ENCODE measurements at places on chromosomes 16 and 17. TPM values are rescaled to one million over a fixed set of nuclear protein-coding genes. Genes with fewer than 3 reads are reported as not detected.

DNA sequence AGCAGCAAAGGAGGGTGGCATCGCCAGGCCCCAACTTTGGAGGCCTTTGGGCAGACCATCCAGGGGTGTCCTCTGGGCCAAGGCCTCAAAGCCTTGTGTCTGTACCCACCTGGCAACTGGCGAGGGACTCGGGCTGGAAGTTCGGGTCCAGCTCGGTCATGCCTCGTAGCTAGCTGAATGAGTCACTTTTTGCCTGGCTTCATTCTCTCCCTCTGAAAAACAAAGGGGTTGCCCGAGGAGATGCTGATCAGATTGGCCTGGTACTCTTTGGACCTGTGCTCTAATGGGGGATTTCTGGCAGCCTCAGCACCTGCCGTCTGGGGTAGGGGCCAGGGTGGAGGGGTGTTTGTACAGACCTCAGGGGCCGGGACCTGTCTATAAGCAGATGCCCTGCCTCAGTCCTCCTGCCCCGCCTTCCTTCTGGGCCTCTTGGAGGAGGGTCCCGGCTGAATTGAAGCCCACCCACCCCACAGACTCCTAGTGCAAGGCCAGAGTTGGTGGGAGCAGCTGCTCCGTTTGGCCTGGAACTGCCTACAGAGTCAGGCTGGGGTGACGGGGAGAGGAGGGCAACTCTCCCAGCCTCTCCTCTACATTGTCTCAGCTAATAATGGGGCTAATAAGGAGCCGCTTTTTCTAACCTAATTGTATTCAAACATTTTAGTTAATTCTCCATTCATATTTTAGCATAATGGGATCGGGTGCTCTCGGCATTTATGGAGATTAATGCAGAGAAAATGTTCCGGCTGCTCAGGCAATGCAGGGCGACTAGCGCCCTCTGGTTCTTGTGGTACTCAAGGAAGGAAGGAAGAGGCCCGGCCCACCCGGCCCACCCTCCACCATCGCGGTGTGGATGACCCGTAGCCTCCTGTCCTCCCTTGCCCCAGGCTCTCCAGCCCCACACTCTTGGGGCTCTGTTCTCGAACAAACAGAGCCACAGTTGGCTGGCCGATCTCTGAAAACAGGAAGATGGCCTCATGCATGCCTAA lies 21.4 kb upstream of the ABCC3 start:
- no peak for DNase-seq

- DNase-seq: no peak
These were observed 126.9 kb upstream of the TNRC6C start for GRCh38 chr17:77831474-77832179.

- DNase-seq: no peak
These were observed 21.4 kb downstream of the DEXI start for GRCh38 chr16:10920726-10921427.

DNA sequence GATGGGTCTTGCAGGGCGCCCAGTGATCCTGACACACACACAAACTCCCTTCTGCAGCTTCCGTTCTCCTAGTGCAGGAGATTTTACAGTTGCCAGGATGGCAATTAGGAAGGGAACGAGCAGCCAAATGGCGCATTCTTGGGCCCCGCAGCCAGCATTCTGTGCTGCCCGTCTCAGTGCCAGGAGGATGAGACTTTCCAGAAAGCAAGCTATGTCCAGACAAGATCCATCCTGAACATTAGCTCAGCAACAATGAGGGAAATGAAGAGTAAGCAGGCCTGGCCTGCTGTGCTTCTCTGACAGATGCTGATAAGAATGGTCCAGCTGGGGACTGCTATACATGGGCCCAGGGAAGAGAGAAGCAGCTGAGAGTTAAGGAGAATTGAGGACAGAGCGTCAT lies 16.5 kb downstream of the SPPL2C start:
- DNase-seq: no peak

DNA sequence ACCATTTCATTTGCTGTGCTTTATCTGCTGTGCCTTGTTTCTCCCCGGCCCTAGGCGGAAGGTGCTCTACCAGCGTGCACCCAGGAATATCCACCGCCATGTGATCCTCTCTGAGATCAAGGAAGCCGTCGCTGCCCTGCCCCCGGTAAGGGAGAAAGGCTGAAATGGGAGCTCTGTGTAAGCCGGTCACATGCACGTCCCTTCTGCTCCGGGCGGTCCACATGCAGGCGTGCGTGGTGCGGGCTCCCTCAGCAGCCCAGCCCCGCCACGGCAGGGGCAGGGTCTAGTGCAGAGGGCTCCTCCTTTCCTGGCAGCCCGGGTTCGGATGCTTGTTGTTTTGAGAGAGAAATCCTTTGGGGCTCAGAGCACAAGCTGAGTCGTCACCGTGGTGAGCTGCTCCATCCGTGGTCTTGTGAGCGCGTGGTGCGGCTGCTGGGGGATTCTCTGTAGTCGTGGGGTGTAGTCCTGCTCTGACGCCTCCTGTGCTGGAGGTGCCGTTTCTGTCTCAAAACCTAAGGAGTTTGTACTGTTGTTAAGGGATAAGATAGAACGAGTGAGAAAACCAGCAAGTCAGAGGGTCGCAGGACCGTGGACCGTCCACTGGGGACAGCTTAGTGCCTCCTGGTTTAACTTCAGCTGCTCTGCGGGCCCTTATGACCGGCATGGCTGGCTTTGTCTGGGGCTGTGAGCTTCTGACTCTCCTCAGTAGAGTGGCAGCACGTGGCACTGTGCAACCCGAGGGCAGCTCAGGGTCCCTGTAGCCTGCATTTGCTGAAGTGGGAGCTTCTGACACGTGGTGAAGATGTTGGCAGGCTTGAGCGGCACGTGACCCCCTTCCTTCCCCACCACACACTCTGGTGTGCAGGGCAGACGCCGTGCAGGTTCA lies 12.3 kb upstream of the MC1R start:
- DNase-seq: no peak

- DNase-seq: peak; percentile 77
These were observed 31.9 kb downstream of the NMT1 start for GRCh38 chr17:45092911-45093430.

- DNase-seq: no peak
These were observed 169.8 kb upstream of the SDK2 start for GRCh38 chr17:73814075-73814474.

GRCh38 chr17:55452139-55452790 lies 30.6 kb upstream of the MMD start:
- DNase-seq: peak; percentile 44

- no peak for DNase-seq
These were observed 60.9 kb downstream of the SPAG9 start for GRCh38 chr17:51059781-51060180.

DNA sequence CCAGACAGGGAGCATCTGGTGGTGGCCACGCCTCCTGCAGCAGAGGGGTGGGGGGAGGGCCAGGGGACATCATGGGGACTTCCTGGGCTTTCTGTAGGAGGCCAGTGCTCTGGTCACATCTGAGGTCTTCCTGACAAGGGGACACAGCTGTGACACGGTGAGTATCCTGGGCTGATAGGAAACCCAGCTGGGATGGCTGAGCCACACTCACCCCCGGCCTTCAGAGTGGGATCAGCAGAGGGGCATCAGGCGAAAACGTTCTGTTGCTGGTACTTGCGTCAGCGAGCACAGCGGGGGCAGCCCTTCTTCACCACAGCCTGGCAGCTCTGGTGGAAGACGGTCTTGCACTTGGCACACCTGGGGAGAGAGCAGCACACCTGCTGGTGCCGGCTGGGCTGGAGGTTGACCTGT lies 122.9 kb upstream of the SMURF2 start:
- DNase-seq: no peak

GRCh38 chr16:74585846-74586443 lies 21.0 kb downstream of the GLG1 start:
- DNase-seq: no peak

DNA sequence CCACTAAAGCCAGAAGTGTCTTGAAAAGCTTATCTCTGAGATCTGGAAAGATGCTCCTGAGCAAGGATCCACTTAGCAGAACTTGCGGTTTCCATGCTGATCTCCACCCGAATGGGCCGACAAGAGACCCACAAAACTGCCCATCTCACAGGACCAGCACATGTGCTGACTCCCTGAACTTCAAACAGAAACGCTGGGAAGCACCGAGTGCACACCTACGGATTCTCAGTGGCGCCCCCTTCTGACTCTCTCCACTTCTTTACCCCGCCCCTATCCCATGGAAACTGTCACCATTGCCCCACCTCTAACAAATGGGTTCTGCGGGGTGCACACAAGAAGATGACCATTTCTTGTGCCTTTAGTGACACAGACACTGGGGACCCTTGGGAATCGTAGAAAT lies 21.4 kb downstream of the CDRT4 start:
- no peak for DNase-seq

- no peak for DNase-seq
These were observed 452.1 kb upstream of the HSBP1 start for GRCh38 chr16:83355570-83356218.

GRCh38 chr16:89295071-89295900 lies 77.8 kb downstream of the ZNF778 start:
- no peak for DNase-seq

CACNG1 gene
- not detected for total RNA-seq

C1QTNF1 gene
- total RNA-seq: 60.7 TPM

CHST4 gene
- not detected for total RNA-seq

SLFN14 gene
- not detected for total RNA-seq

C16orf54 gene
- 3.3 TPM for total RNA-seq

TMEM238L gene
- total RNA-seq: not detected

GGNBP2 gene
- 48.3 TPM for total RNA-seq

Data from heart right ventricle (tissue), 16 donors.